Right ventricle myocardium superior (tissue), 1 donor: ENCODE measurements at places on chromosomes 1 and 21. TPM values are rescaled to one million over a fixed set of nuclear protein-coding genes. Genes with fewer than 3 reads are reported as not detected.

Gene CLDN19
- total RNA-seq = not detected

Gene PTCH2
- total RNA-seq = 0.30 TPM

Gene MIGA1
- total RNA-seq = 8.7 TPM

Gene SLC19A2
- 15.6 TPM for total RNA-seq

Gene PLA2G2F
- total RNA-seq = not detected

Gene MCOLN2
- total RNA-seq = 0.27 TPM

Gene CFHR3
- 0.24 TPM for total RNA-seq

Gene DDAH1
- total RNA-seq = 3.5 TPM

Gene TMEM51
- 3.4 TPM for total RNA-seq

Gene B3GALT2
- total RNA-seq = 78.4 TPM

Gene RGS18
- total RNA-seq = 0.91 TPM

Gene MEX3A
- 0.16 TPM for total RNA-seq

Gene CD52
- 4.4 TPM for total RNA-seq

Gene PPFIA4
- total RNA-seq = 19.3 TPM

Gene C1orf94
- total RNA-seq = not detected

Gene TSPEAR
- total RNA-seq = 0.51 TPM

Gene ADCY10
- 0.05 TPM for total RNA-seq

Gene CHD5
- not detected for total RNA-seq

Gene RIMS3
- total RNA-seq = 0.81 TPM

Gene GPR25
- not detected for total RNA-seq

Gene IFI44L
- total RNA-seq = 3.3 TPM

Gene GNG12
- total RNA-seq = 31.9 TPM

Gene SLAMF6
- 0.30 TPM for total RNA-seq

Gene VWA1
- 17.1 TPM for total RNA-seq

Gene SPAG17
- not detected for total RNA-seq

Gene RGS13
- 0.30 TPM for total RNA-seq

Gene KRTAP19-3
- not detected for total RNA-seq

Gene CFHR2
- total RNA-seq = not detected

Gene GJA4
- total RNA-seq = 20.9 TPM

Gene FCAMR
- not detected for total RNA-seq
